CD8-positive, alpha-beta memory T cell (primary cell): ENCODE measurements at places on chromosomes 7 and 10.

- DNase-seq = no peak
Measured at GRCh38 chr7:23450518-23450917, 19.8 kb downstream of the IGF2BP3 start.

DNA sequence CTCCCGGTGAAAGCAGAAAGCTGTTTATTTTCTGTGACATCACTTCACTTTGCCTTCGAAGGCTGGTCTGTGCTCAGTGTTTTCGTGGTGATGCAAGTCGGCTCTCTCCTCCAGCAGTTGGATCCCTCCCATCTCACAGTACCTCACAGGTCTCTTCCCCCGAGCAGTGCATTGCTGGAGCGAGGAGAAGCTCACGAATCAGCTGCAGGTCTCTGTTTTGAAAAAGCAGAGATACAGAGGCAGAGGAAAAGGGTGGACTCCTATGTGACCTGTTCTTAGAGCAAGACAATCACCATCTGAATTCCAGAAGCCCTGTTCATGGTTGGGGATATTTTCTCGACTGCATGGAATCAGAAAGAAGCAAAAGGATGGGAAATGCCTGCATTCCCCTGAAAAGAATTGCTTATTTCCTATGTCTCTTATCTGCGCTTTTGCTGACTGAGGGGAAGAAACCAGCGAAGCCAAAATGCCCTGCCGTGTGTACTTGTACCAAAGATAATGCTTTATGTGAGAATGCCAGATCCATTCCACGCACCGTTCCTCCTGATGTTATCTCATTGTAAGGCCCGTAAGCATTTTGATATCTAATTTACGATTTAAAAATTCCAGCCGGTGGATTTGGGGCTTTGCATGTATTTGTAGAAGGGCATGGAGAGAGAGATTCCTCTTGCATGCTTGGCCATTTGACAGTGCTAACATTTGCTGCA, at the start of gene LGI1:
TSS of gene LGI1 (plus strand) at position 136 of the 707 bp plus-strand sequence. CDS start at position 345, 209 bp downstream.
- no peak for DNase-seq

GRCh38 chr7:37390114-37390513, 58.5 kb downstream of the ELMO1 start:
- no peak for DNase-seq

- DNase-seq = no peak
Measured at GRCh38 chr10:132605390-132605789, 67.8 kb downstream of the INPP5A start.

DNA sequence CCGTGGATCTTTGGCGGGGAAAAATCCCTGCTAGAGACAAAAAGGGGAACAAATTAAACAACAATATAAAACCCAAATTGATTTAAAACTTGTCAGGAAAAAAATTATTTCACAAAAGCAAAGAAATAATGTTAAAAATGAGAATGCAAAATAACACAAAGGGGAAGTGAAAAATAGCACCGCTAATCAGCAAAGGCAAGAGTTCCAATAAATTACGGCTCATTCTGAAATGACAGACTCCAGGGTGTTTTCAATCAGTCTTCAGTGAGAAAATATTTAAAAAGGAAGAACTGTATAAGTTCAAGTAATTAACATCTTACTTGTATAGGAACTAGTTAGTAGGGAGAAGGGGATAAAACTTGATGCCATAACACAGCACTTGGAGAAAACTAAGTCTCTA, 336.8 kb downstream of the LRRTM3 start:
- DNase-seq = no peak

DNA sequence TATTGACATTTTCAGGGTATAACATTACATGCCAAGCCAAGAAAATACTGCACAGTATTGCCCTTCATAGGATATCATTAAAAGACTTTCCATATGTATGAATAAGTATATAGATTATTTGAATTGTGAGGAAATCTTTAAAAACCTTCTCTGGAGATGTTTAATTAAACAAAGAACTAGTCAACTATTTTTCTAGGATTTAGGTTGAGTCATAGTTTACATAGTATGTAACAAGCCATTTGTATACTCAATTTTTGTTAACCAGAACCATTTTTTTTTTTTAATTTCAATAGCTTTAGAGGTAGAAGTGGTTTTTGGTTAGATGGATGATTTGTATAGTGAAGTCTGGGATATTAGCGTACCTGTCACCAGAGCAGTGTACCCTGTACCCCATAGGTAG, 151.2 kb upstream of the ASAH2 start:
- DNase-seq = no peak

DNA sequence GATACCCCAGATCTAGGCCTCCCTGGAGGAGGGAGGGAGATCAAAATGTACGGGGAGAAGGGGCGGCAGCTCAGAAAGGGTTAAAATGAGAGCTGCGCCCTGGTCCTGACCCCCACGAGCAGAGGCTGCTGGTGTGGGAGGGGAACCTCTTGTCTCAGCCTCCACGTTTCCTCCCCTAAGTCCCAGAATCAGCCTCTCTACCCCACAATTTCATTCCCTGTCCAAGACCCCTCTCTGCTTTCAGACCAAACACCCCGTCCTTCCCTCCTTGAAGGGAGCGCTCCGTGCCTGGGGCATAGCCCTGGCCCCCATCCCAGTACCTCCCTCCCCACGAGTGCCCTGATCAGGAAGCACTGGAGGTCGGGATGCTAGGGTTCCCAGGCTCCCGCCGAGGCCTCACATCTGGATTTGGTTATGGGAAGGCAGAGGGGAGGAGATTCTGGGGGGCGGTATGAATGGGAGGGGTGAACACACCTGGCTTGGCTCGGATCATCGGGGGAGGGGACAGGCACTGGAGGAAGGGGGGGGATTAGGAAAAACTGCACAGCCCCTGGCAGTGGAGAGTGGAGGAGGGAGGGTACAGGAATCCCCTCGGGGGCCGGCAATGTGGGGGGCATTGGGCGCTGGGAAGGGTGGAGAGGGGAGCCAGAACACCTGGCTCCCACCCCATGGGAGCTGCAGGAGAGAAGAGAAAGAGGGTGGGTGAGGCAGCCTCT, 2.7 kb downstream of the EPHB4 start:
- DNase-seq = no peak

GRCh38 chr7:102152672-102153598, 133.7 kb upstream of the SH2B2 start:
- DNase-seq = no peak

DNA sequence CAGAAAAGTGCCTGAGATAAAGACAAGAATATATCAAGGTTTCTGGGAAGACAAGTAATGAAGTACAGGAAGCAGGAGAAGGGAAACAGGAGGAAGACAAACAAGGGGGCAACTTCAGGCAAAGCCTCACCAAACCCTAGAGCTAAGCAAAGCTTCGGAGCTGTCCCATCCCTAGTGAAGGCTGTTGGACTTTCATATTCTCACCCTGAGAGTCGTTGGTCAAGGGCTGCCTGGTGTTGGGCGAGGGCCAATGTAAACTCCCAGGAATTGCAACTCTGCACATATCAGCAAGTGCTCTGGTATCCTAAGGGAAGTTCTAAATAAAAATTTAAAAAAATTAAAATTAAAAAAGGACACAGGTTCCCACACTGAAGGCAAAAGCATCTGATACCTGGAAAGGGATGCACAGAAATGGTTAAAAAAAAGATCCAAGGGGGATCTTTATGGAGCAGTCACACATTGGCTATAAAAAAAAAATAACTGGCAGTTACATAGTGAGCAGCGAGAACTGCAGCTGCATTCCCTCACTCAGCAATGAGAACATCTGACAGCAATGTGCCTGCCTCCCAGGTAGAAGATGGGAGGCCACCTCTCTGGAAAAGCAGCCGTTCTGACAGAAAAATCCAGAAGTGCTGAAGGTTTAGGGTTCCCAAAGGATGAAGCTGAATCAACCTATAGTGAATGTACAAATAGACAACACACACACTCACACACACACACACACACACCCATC, 304.7 kb downstream of the WDR11 start:
- DNase-seq = no peak

DNA sequence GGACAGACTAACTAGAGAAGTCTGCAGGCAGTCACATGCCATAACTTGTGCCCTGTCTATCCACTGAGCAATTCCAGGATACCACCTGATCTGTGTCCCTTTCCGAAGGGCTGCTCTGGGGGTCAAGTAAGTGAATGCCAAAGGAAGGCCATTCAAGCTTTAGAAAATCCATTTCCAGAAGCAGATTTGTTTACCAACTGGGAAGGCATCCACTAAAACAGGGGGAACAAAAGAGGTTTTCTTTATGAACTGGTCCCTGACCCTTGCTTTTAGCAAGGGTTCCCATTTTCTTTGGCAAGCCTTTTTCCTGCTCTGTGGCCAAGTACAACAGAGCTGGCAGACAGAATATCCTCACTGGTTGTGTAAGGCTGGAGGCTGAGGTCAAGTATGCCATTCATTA, 36.5 kb downstream of the ITPRID1 start:
- no peak for DNase-seq

DNA sequence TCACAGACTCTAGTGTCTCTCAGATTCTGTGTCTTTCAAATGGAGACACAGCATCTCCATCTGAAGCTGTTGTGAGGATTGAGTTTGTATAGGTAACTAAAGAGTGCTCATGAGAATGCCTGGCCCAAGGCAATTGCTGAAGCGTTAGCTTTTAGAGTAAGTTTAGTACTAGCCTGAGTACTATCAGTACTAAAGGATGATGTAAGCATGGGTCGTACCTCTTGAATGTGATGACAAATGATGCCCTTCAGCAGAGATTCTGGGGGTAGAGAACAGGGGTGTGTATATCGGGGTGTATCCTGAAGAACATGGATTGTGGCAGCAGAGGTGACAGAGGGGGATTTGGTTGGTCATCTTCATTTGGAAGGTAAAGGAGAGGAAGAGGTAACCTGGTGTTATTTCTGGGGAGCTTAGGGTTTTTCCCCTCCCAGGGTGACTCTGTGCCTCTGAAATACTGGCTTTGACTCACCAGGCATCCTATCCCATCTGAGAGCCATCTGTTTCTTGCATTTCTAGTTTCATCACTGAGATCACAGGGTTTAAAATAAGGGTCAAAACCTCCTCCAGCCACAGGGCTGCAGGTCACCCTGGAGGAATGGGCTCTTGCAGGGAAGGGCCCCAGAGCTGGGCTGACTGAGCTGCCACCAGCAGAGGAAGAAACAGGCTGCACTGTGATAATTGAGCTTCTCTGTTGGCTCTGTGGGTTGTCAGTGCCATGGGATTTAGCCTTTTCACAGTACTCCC, 756.0 kb downstream of the KCNMA1 start:
- DNase-seq = no peak

GRCh38 chr7:137974766-137975165, 27.1 kb downstream of the CREB3L2 start:
- DNase-seq = no peak
